ENCODE measurements at places on chromosomes 11 and 22.

DNA sequence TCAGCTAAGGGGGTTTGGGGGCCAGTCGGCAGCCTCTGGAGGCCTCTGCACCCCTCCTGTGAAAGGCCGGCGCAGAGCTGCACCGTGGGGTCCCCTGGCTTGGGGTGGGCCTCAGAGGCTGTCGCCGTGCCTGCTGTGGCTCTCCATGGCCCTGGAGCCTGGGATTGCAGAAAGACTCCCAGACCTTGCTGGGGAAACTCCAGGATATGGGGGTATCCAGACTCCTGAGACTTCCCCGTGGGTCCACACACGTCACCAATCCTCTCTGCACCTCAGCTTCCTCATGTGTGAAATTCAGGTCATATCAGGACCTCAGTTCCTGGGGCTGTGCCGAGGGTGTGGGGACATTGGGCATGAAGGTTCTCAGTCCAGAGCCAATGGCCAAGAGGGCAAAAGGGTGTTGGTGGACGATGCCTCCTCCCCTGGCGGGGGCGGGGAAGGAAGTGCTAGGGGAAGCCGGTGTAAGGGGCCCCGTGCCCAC is 97.1 kb downstream of the KCNQ1 start:
- DNase-seq, result no peak

DNA sequence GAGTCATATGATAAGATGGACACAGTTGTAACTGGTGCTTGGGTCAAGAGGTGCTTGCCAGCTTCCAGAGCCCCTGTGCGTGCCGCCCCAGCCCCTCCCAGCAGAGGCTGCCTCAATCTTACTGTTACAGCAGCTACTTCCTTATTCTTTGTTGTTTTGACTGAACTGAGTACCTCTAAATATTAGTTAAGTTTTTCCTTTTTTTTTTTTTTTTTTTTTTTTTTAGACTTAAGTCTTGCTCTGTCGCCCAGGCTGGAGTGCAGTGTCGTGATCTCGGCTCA is 8.8 kb downstream of the ZBED4 start:
- DNase-seq, result no peak

- no peak for DNase-seq
Observed at GRCh38 chr11:75902631-75903030, 87.6 kb downstream of the UVRAG start.

GRCh38 chr11:86620891-86621521 is 51.4 kb downstream of the ME3 start:
- DNase-seq, result no peak

GRCh38 chr11:95072948-95073347 is 6.2 kb downstream of the SRSF8 start:
- no peak for DNase-seq

DNA sequence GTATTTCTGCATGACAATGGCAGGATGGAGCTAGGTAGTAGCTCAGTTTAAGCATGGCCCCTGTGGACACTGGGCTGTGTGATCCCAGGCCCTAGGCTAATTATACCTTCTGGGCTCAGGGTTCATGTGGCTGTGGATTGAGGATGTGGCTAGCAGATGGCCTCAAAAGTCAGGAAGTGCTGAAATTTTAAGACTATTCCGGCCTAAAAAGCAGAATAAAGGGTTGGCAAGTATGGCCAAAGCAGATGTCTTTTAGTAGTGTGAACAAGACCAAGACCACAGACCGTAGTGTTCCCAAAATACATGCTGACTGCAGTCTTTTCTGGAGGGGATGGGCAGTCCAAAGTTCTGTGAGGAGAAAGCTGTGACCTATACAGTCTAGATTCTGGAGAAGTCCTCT is 115.7 kb upstream of the RAG2 start:
- no peak for DNase-seq

GRCh38 chr11:66017321-66017720 is 5.5 kb downstream of the CST6 start:
- no peak for DNase-seq

GRCh38 chr11:108880510-108880909 is 215.6 kb downstream of the DDX10 start:
- peak; percentile 89 for DNase-seq

GRCh38 chr11:47187723-47188122 is 1.5 kb upstream of the PACSIN3 start:
- DNase-seq, result no peak

DNA sequence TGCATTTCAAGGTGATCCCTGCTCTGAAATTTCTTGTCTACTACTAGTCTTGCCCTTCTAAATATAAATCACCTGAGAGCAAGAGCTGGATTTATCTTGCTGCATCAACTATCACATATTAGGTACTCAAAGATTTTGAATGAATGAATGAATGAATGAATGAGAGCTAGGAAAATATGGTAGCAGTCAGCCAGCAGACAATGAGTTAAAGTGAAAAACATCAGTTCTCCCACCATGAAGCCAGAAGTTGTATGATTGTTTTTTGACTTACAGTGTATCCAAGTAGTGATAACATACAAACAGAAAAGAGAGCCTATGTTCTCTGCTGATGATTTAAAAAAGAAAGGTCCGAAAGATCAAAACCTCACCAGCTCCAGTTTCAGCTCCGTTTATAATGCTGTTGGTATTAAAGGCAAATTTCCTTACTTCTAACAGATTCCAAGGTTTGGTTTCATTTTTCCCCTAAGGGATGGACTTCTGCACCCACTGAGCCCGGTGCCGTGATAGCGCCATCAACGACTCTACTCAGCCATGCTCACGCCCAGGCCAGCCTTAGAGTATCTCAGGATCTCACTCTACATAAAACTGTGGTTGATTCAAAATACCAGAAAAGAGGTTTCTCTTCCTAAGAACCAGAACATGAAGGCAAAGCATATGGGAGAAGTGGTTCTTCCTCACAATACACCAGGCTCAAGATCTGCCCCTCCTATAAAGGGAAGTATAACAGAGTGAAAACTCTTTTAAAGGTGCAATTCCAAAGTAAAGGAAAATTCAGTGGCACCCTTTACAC is 92.0 kb downstream of the SGSM3 start:
- DNase-seq, result no peak

- DNase-seq, result no peak
Observed at GRCh38 chr11:119493712-119494111, 70.7 kb upstream of the THY1 start.

- DNase-seq, result peak; percentile 47
Observed at GRCh38 chr11:79485694-79486093, 44.9 kb upstream of the TENM4 start.

DNA sequence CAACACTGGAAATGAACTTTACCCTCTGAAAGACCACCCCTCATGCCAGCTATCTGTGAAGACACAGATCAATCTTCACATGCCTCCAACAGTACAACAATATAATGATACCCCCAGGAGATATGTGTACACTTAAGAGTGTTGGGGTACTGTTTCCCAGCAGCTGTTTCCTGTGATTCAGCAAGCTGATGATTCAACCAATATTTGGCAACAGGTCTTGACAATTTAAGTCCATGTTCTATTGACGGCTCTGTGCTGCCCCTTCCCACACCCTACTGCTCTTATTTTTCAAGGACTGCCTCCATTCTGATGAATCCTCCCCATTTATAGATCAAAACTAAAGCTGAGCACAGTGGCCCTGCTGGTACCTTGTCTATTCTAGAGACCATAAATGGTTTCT is 6.6 kb downstream of the SNX19 start:
- DNase-seq, result no peak

DNA sequence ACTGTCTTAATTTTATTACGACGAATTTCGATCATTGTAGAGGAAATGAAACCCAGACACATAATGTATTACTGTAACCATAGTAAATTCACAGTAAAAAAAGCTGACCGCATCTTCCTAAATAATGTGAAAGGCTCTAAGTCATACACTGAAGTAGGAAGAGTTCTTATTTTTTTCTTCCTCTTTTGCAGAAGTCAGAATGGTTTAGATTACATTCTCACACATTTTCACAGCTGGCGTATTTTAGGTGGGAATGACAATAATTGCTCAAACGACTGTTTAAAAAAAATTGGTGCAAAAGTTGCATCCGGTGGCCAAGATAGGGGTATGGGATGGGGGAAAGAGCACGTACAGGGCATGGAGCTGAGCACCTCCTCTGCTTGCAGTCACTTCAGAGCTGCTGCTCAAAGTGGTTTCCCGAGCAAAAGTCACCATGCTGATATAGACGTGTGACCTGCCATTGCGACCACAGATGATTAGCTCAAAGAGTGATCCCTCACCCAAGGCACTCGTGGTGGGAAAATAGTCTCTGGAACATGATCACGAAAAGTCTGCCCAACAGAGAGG is 35.3 kb downstream of the MMP13 start:
- no peak for DNase-seq

DNA sequence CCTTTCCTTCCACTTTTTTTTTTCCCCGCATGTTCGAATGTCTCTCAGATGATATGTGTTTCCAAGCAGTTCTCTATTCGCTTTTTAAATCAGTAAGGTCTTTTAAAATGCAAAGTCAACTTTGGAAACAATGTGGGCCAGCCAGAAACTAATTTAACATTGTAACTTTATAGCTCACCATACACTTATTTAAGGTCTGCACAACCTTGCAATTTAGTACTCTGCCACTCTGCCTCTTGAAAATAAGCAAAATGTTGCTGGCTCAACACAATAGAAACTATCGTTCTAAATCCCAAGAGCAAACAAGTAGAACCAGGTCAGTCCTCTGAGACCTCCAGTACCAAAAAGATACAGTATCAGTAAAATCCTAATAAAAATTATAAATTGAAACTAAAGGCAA is 109.0 kb downstream of the SIK3 start:
- DNase-seq, result peak; percentile 86
